Fibroblast of skin of right biceps (primary cell): ENCODE measurements at places on chromosomes 4 and X.
A peak's percentile ranks its signal among the peaks of the same experiment; 100 is the strongest.

DNA sequence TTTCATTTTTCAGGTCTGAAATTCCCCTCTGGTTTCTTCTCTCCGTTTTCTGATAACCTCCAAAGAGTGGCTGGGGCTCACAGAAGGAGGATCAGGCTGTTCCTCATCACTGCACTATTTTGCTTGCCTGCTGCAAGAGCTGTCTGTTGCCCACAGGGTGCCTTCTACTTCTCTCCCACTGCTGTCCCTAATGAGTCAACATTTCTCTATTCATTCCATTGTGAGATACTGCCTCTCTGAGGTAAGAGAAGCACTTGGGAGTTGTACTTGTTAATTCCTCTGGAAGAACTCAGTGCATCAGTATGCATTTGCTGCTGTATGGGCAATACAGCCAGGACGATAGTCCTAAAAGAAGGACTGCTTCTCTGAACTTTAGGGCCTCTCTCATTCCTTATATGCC is 34.8 kb downstream of the CT47B1 start:
- peak; percentile 58 for DNase-seq

GRCh38 chrX:40248822-40249221 is 151.1 kb upstream of the BCOR start:
- no peak for DNase-seq

DNA sequence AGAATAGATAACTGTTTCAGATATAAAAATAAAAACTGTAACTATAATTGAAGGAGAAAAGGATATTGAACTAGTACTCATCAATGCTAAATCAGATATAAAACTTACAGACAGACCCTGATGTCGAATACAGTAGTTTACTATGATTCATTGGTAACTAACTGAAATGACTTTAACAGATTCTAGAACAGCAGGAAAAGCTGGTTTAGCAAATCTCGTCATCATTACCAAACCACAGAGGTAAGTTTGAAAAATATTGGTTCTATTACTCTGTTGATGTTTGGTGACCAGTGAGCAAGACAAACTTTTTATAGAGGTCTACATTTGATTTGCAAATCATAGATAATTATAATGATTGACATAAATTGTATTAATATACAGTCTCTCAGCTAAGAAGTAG is 551.4 kb upstream of the ADGRL3 start:
- DNase-seq: no peak

DNA sequence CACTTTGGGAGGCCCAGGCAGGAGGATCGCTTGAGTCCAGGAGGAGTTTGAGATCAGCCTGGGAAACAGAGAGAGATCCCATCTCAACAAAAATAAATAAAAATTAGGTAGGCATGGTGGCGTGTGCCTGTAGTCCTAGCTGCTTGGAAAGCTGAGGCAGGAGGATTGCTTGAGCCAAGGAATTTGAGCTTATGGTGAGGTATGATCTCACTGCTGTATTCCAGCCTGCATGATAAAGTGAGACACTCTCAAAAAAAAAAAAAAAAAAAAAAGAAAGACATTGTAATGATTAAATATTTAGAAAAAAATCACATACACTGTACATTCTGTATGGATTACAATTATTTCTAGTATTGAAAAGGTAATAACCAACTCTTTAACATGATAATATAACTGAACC is 87.1 kb downstream of the SLIT2 start:
- no peak for DNase-seq

DNA sequence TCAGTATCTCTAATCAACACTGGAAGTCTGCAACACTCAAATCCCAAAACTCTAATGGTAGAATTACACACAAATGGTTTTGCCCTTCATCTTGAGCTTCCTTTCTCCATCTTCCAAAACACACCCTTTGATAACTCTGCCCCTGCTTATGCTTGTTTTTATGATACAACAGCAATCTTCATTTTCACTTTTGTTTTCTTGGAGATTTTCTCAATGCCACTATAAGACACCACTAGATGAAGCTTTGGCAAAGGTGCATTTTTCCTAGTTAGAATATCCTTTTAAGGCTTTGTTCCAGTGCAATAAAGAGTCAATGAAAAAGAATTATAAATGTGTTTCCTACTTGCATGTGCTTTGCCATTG is 472.4 kb upstream of the NWD2 start:
- DNase-seq: no peak

DNA sequence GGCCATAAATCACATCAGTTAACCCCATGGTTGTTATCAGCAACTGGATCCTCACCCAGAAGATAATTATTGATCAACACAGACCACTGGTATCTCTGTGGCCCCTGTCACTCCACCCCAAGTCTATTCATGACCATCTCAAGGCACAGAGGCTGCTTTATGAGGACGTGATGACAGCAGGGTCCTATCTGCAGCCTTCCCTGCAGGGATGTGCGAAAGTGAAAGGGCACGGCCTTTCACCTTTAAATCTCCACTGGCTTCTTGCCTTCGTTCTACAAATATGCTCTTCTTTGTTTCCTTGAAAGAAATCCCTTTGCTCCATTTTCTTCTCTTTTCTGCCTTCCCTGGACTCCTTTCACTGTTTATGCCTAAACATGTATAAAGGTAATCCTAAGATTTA is 170.6 kb upstream of the EDNRA start:
- no peak for DNase-seq

DNA sequence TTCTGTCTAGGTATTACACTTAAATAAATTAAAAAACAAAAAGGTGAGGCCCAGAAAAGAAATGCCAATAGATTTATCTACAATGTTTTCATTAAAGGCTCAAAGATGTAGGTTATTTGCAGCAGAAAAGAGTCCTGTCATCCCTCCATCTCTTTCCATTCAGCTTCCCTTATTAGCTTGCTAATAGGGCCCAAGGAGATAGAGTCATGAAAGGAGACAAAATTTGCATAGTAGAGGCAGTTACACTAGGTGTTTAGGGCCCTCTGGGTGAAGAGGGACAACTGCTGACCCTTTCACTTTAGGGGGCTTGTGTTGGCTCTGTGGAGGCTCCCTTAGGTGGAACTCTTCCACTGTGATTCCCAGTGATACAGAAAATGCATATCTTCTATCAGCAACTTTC is 58.4 kb upstream of the TACR3 start:
- DNase-seq: no peak
